ENCODE measurements at places on chromosomes 1 and 21. TPM values are rescaled to one million over a fixed set of nuclear protein-coding genes. Genes with fewer than 3 reads are reported as not detected.

DNA sequence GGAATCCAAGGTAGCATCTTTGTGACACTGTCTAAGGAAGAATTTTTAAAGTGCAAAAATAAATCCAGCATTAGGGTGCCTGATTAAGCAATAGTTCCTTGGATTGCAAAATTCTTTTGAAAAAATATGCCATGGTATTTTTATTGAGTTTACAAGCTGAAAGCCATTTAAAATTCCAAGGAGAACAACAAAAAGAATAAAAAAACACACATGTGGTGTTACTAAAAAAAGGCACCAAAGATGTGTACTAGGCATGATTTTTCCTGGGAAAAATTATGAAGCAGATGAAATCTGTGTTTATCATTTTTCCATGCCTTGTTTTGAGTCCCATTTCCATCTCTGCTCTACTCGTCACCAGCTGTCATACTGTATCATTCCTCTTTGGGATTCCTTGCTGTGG lies 157.0 kb upstream of the ZNHIT6 start:
- DNase-seq = no peak

DNA sequence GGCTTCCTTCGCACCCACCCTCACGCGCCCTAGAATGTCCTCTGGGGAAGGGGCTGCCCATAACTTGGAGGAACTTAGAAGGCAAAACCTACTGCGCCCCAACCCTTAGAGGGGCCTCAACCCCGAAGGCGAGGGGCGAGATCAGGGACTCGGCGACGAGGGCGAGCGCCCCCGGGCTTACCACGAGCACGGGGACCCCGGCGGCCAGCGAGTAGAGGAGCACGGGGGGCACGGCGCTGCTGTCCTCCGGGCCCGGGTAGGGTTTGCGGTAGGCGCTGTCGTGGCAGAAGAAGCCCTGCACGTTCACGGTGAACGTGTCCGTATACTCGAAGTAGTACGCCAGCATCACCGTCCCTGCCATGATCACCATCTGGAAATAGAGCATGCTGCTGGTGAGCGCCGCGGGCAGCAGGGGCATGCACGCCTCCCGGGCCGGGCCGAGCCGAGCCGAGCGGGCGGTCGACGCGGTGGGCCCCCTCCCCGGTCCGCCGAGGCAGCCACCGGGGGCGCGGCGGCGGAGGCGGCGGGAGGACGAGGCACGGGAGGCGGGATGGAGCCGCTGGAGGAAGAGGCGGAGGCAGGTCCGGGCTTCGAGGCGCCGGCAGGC lies 304 bp downstream of the PLPPR5 start:
- no peak for DNase-seq

DNA sequence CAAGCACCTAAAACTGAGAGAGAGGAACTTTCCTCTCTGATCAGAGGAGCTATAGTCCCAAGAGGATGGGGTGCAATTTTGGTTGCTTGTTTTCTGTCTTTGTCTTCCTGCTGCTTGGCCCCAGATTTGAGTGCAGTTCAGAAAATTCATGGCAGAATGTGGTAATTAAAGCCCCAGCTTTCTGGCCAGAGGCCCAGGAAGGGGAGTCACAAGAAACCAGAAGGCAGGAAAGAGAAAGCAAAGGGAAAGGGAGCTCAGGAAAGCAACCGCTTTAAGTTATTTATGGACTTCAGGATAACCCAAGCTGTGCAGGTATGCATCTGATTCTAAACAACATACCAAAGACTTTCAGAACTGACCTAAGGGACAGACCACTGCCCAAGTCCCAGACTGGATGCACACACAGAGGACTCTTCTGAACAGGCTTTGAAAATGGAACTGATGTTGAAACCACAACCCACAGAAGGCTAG lies 88.8 kb downstream of the ST3GAL3 start:
- peak; percentile 40 for DNase-seq

KLF18 gene
- not detected for total RNA-seq

DNA sequence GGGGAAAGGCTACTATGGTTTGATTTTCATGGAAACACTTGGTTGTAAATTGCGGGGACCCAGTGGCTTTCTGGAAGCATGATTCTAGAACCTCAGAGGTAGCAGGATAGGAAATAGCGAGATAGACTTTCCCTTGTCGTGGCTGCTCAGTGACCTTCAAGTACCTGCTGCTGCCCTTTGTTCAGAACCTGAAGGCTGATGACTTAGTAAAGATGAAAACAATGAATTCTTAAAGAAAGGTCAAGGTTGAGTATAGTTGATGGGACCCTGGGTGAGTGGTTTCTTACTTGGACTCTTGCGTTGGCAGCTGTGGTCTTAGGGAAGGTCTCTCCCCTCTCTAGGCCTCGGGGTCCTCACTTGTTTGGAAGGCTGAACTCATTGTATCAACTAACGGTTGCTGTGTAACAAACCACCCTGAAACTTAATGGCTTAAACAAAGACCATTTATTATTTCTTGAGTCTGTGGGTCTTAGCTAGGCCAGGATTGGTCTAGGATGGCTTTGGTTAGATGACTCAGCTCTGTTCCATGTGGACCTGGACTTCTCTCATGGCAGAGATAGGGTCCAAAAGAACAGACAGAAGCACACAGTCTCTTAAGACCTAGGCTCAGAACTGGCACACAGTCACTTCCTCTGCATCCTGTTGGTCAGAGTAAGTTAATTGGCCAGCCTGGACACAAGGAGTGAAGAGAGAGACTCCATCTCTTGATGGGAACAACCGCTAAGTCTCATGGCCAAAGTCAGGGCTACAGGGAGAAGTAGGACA lies 89.2 kb upstream of the SELENON start:
- no peak for DNase-seq

All from G401 (cell line).